Gastroesophageal sphincter (tissue), 4 donors: ENCODE measurements at places on chromosomes 12 and 14.

- no peak for ATAC-seq
Measured at GRCh38 chr12:130537051-130537450, 179.0 kb downstream of the RIMBP2 start.

- no peak for ATAC-seq
Measured at GRCh38 chr14:79961197-79961596, 250.1 kb downstream of the DIO2 start.

- ATAC-seq: peak; percentile 87
Measured at GRCh38 chr12:68319988-68320623, 12.1 kb downstream of the MDM1 start.

DNA sequence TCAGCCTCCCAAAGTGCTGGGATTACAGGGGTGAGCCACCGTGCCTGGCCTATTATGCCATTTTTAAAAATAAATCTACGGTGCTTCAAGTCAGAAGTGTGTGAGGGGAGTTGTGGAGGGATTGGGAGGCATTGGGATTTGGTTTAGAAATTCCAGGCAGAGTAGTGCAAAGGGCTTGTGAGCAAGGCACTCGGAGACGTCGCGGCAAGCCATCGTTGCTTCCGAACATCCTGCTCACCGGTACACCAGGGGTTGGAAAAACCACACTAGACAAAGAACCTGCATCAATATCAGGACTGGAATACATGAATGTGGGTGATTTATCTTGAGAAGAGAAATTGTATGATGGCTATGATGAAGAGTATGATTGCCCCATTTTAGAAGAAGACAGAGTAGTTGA lies 227.0 kb downstream of the ALG10 start:
- ATAC-seq: no peak

- no peak for ATAC-seq
Measured at GRCh38 chr12:55057481-55057880, 37.7 kb downstream of the NEUROD4 start.

DNA sequence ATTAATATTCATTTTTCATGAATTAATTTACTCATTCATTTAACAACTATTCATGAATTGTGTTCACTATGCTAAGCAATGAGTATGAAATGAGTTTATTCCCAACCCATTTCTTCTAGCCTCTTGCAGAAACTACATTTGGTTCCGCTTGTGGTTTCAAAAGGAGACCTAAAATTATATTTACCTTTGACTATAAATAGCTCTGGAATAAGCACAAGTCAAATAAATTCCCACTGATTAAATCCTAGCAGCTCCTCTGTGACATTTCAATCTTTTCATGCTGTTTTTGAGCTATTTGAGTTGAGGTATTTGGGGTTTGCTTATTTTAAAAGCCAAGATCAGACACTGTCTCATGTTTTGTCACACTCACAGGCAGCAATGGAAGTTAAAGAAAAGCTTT lies 46.9 kb downstream of the DUSP6 start:
- no peak for ATAC-seq

- no peak for ATAC-seq
Measured at GRCh38 chr14:94682736-94683135, 70.5 kb downstream of the SERPINA3 start.
